ENCODE measurements at places on chromosomes 3 and 15. TPM values are rescaled to one million over a fixed set of nuclear protein-coding genes. Genes with fewer than 3 reads are reported as not detected.

ISLR2 gene
- not detected for polyA plus RNA-seq

SOX2 gene
- polyA plus RNA-seq = not detected

GRCh38 chr15:68205558-68205944 lies 419 bp upstream of the CALML4 start:
- DNase-seq = no peak

DNA sequence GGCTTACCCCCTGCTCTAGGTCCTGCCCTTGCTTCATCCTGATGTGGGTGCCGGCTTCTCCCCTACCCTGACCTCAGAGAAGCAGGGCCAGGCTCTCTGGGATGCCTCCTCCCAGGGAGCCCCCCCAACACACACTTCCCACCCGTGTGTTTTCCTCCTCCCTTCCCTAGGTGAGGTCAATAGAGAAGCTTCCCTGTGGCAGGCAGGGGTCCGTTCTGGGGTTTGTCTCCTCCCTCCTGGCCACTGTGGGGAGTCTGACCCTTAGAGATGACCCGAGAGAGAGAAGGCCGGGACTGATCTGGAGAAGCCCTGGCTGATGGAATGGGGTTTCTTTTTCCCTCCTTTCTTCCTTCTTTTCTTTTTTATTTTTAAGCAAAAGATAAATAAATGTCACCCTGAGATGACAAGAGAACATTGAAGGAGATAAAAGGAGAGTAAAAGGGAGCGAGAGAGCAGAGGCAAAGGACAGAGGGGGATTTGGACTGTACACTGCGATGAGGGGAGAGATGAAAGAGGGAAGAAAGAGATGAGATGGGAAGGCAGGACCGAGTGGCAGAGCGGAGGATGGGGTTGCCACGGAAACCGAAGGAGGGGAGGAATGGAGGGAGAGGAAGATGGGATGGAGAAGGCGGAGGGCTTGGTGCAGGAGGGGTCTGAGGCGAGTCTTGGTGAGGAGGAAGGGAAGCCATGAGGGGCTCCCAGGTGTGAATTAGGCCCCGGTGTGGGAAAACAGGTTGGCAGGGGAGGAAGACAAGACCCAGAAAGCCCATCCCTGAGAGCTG lies 48.4 kb downstream of the IDH2 start:
- no peak for DNase-seq

MNS1 gene
- polyA plus RNA-seq = not detected

COL8A1 gene
- not detected for polyA plus RNA-seq

DNA sequence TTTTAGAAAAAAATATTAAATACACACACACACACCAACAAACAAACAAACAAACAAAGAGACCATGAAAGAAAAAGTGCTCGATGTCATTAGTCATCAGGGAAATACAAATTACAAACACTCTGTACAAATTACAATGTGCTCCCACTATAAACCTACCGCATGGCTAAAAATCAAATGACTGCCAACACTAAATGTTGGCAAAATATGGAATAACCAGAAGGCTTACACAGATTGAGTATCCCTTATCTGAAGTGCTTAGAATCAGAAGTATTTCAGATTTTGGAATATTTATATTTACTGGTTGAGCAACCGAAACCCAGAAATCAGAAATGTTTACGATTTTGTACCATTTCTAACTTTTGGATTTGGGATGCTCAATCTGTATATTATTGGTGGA lies 33.4 kb downstream of the CDV3 start:
- no peak for DNase-seq
